Stimulated activated CD8-positive, alpha-beta memory T cell treated with anti-CD3 and anti-CD28 coated beads, Interleukin-12 subunit alpha, Interleukin-12 subunit beta, amount 100 ng/mL, for 1 hour (primary cell): ENCODE measurements at places on chromosomes 7 and 10.
A peak's percentile ranks its signal among the peaks of the same experiment; 100 is the strongest.

- no peak for DNase-seq
Observed at GRCh38 chr7:90064370-90064769, 89.9 kb upstream of the STEAP1 start.

DNA sequence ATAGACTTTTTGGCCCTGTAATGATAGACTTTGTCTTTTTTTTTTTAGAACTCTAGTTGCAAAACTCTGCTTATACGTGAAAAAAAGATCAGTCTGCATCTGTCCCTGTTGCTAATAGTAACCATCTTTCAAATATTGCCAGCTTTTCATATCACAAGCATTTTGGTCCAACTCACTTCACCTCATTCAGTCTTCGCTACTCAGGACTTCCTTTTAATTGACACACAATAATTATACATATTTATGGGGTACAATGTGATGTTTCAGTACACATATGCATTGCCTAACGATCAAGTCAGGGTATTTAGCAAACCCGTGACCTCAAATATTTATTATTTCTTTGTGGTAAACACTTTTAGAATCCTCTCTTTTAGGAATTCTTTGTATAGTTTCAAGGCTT is 867.0 kb upstream of the C7orf33 start:
- DNase-seq: no peak

DNA sequence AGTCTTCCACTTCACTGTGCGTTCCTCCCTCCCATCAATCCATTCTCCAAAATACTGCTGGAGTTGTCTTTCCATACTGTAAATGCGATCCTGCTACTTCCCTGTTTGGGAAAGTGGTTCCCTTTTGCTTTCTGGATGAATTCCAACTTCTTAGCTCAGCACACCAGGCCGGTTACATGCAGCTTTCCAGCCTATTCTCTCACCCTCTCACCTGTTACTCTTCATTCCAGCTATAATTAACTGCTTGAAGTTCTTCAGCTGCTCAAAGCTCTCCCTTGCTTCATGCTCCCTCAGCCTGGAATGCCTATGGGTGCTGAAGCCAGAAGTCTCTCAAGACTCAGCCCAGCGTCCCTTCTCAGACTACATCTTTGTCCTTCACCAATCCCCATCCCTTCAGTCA is 6.0 kb upstream of the ZNRF2 start:
- no peak for DNase-seq

GRCh38 chr7:104848138-104848990 is 165.6 kb upstream of the KMT2E start:
- peak; percentile 4 for DNase-seq

- DNase-seq: no peak
Observed at GRCh38 chr10:58512491-58513187, at the start of gene BICC1. TSS of gene BICC1 (plus strand) at chr10:58512872. CDS start at chr10:58513144, 272 bp downstream.

GRCh38 chr7:24125765-24126164 is 158.2 kb upstream of the NPY start:
- DNase-seq: no peak
